ENCODE measurements at places on chromosomes 11 and 22. TPM values are rescaled to one million over a fixed set of nuclear protein-coding genes. Genes with fewer than 3 reads are reported as not detected.

GRCh38 chr11:705646-706438 lies at the start of gene EPS8L2:
Gene EPS8L2, plus strand, starts transcription at chr11:706231. Its CDS starts 3,177 bp downstream, at chr11:709408.
- DNase-seq = no peak

DNA sequence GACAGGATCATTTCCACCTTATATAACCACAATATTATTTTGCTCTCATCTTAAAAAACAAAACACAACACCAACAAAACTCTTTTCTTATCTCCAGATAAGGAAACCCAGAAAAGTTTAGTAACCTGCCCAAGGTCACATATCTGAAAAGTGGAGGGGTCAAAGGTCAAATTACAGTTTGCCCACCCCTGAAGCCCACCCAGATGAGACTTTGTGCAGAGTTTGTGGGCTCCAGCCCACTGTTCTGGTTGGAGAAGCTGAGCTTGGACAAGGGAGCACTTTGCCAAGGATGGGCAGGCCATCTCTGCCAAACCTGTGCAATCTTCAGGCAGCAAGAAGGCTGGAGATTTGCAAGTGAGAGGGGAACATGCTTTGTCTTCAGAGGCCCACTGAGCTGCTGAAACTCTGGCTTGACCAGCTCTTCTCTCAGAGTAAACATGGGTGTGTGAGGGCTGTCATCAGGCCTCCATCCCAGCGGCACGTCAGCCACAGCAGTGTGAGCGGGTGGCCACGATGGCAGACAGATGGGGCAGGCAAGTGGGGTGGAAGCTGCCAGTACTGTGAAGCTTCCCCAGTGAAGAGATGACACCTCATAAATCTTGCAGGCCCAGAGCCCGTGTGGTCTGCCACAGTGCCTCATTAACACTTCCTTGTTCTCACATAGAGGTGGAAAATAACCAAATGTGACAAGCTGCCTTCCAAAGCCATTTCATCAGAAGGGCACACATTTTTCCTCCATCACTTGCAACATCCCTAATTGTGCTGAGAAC lies 111.8 kb downstream of the CCDC81 start:
- DNase-seq = no peak

DNA sequence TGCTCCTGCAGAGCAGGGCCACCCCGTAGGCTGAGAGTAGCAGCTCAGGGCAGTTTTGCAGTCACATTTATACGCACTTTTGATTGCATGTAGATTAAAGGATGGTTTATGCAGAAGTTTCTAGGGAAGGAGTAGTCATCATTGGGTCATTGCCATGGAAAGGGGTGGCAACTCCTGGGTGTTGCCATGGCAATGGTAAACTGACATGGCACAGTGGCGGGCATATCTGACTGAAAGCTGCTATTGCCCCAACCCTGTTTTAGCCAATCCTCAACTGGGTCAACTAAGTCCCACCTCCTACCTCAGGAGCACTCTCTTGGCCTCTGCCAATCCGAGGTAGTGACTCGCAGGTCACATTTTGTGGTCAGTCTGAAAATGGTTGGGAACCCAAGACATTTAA lies 2.4 kb upstream of the ARSA start:
- no peak for DNase-seq

- no peak for DNase-seq
These were observed 7.3 kb downstream of the B3GAT1 start for GRCh38 chr11:134404575-134405341.

GRCh38 chr11:134882141-134882540 lies 470.1 kb upstream of the B3GAT1 start:
- no peak for DNase-seq

- no peak for DNase-seq
These were observed 24.8 kb downstream of the KDM4D start for GRCh38 chr11:94998285-94998684.

- DNase-seq = no peak
These were observed 44.5 kb downstream of the CELF1 start for GRCh38 chr11:47508240-47508957.

GRCh38 chr22:40855071-40855978 lies 1.1 kb downstream of the ST13 start:
- no peak for DNase-seq

DNA sequence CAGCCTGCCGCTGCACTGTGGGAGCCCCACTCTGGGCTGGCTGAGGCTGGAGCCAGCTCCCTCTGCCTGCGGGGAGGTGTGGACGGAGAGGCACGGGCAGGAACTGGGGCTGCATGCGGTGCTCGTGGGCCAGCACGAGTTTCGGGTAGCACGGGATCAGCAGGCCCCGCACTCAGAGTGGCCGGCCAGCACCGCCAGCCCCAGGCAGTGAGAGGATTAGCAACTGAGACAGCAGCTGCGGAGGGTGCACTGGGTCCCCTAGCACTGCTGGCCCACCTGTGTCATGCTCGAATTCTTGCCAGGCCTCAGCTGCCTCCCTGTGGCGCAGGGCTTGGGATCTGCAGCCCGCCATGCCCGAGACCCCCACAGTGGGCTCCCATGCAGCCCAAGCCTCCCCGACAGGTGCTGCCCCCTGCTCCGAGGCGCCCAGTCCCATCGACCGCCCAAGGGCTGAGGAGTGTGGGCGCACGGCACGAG lies 24.0 kb upstream of the OR5B21 start:
- DNase-seq = no peak

VWCE gene
- 0.30 TPM for total RNA-seq
